ENCODE measurements at places on chromosomes 13 and 19.

- no peak for DNase-seq
Measured at GRCh38 chr19:49564616-49565045, 15.7 kb downstream of the NOSIP start.

DNA sequence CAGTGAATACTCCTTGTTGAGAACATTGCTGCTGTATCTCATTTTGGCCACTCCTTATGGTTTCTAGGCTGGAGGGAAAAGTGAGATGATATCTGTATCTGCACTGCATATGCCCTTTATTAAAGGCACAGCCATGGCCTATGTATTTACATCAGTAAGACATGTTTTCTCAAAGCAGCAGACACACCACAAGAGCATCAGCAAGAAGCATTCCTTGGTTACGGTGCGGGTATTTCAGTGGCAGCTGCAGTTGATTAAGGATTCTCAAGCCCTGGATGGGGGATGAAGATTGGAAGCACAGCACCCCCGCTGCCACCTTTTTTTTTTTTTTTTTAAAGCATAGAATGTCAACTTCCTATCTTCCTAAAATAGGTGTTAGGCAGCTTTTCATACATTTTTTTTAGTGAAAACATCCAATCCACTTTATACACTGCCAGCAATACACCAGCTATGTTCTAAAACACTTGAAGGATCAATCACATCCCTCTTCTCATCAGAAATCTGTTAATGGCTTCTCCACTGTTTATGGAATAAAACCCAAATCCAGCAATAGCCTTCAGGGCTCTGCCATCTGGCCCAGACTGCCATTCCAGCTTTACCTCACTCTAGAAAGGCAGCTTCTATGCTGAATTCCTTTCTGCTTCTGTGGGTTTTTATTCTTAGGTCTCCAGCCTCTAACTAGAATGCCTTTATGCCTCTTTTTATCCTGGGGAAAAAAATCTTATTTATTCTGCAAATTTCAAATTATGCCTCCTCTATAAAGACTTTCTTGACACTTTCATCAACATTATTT is 331.0 kb downstream of the DNAJC15 start:
- DNase-seq = no peak

- DNase-seq = no peak
Measured at GRCh38 chr19:926589-927350, 935 bp downstream of the ARID3A start.

- DNase-seq = no peak
Measured at GRCh38 chr19:40803170-40803856, 4.3 kb downstream of the EGLN2 start.

DNA sequence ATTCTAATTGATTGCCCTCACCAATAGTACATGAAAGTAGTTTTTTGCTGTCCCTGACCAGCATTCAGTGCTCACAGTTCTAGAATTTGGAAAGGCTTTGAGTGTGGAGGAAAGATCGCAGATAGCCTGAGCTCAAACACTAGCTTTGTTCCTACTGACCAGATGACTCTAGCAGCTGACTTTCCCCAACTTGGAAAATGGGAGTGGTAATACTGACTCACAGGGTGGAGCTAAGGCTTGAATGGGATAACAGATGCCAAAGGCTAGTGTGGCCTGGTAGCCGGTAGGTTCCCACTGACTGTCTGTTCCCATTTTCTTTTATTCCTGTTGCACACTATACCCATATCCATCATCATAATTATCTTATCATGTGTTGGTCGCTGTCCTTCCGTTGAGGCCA is 3.7 kb downstream of the ZSCAN22 start:
- DNase-seq = no peak

GRCh38 chr13:86870444-86870843 is 800.7 kb upstream of the SLITRK5 start:
- DNase-seq = no peak

DNA sequence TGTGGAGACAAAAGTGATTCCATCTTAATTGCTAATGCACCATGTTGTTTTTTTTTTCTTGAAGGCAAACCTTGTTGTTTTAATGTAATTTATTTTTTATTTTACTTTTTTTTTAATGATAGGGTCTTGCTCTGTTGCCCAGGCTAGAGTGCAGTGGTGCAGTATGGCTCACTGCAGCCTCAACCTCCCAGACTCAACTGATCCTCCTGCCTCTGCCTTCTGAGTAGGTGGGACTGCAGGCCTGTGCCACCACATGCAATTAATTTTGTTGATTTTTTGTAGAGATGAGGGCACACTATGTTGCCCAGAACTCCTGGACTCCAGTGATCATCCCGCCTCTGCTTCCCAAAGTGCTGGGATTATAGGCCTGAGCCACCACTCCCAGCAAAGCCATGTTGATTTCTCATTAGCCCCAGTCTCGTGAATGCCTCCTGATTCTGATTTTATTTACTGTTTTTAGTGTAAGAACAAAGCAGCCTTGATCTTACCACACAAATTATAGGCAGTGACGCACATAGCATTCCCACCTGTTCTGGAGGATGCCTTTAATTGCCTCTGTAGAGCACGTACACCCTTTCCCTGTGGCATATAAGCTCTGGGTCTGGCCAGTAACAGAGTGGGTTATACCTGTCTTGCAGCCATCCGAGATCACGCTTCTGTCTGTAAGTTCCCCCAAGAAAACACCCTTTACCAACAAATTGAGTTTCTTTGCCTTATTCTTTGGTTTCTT is 150.4 kb downstream of the GGACT start:
- no peak for DNase-seq

DNA sequence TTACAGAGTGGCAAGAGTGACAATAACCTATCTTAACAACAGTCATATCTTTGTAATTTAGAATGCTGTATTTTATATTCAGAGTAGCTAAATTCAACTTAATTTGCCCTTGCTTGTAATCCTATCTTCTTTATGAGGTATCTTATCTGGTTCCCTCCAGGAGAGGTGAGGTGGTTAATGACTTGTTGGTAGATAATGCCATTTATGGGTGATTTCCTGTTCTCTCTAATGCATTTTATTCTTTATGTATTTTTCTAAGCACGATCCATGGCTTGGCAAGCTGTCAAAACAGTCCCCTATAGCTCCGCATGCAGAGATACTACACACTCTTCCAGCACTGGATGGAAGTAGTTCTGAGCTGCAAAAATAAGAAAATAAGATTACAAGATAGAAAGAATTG is 267.9 kb downstream of the LMO7 start:
- DNase-seq = no peak

DNA sequence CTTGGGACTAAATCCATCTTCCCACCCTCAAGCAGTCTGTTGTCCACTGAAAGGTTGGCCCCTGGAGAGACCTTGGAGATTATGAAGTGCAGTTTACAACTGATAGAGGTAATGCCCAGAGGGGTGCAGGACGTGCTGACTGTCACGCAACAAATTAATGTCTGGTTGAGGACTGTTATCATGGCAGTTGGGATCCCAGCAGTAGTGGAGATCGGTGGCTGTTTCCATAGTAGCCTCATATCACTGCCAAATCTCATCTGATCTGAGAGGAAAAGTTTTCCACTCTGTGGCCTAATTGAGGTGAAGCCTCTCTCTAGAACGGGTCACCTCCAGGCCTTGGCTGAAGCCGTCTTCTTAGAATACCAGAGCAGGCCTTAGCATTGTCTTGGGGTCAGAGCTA is 4.1 kb downstream of the TECR start:
- DNase-seq = no peak

DNA sequence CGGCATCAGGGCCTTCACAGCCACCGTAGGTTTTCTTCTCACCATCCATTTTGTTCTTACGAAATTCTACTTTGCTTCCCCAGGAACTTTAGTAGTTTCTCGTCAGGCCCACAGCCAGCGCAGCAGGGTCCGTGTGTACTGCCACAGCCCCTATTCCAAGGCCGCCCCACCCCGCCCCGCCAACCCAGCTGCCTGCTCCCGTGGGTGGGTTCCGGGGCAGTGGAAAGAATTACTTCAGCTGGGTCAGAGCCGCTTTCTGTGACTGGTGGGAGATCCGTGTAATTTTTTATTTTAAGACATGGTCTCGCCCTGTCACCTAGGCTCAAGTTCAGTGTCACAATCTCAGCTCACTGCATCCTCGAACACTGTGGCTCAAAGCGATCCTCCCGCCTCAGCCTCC is 4.2 kb downstream of the OR7D2 start:
- no peak for DNase-seq

- no peak for DNase-seq
Measured at GRCh38 chr13:77516342-77516789, 19.1 kb upstream of the SCEL start.

GRCh38 chr13:76499891-76500290 is 386.3 kb downstream of the KCTD12 start:
- no peak for DNase-seq

DNA sequence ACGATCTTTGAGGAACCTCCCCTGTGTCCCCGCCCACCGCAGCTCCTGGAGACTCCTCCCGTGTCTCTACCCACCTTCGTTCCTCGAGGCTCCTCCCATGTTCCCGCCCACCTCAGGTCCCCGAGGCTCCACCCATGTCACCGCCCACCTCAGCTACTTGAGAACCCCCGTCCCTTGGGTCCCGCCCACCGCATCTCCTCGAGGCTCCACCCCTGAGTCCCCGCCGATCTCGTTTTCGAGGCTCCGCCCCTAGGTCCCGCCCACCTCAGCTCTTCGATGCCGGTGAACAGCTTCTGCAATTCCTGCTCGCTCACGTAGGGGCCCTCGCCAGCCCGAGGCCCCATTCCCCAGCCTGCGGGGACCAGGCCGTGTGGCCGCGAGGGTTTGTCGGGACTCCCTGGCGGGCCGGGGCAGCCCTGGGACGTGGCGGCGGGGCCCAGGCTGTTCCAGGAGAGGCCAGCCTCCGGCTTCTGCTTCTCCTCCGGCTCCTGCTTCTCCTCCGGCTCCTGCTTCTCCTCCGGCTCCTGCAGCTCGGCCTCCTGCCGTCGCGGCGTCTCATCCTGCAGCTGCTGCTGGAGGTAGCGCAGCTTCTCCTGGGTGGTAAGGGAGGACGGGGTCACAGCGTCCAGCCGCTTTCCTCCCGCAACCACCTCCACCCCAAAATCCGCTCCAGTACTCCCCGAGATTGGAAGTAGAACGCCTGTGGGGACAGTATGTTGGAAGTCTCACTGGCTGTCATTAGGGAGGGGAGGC is 16.7 kb downstream of the TSKS start:
- DNase-seq = no peak

GRCh38 chr13:29471551-29471950 is 123.9 kb downstream of the SLC7A1 start:
- no peak for DNase-seq

- no peak for DNase-seq
Measured at GRCh38 chr13:22789027-22789593, 391.7 kb upstream of the SGCG start.

- no peak for DNase-seq
Measured at GRCh38 chr19:11181488-11181887, 15.9 kb downstream of the KANK2 start.

GRCh38 chr13:20717581-20718542 is 14.4 kb downstream of the IL17D start:
- DNase-seq = no peak

DNA sequence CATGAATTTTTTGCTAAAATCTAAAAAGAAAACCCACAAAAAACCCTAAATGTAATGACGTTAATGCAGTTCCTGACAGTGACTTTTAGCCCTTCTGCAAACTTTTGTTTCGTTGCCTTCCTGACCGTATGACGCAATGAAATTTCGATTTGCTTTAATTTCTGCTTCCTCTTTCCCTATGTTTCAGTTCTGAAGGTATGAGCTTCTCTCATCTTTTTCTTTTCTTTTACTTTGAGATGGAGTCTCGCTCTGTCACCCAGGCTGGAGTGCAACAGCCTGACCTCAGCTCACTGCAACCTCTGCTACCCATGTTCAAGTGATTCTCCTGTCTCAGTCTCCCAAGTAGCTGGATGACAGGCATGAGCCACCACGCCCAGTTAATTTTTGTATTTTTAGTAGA is 6.1 kb upstream of the LILRA5 start:
- DNase-seq = no peak

DNA sequence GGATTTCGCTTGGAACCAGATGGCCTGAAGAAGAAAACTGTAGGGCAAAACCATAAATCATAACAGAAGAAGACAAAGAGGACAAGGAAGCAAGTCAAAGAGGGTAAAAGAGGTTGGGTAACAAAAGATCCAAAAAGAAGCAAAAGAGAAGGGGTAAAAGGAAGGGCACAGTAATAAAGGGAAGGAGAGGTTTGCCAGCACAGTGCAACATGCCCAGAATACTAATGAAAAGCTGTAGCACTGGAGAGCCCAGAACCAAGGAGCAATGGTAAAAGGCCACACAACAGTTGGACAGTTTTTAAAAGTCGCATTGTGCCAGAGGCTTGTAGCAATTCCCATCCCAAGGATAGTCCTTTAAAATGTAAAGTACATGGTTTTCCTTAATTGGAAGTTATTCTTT is 506.6 kb downstream of the PCDH9 start:
- DNase-seq = no peak

DNA sequence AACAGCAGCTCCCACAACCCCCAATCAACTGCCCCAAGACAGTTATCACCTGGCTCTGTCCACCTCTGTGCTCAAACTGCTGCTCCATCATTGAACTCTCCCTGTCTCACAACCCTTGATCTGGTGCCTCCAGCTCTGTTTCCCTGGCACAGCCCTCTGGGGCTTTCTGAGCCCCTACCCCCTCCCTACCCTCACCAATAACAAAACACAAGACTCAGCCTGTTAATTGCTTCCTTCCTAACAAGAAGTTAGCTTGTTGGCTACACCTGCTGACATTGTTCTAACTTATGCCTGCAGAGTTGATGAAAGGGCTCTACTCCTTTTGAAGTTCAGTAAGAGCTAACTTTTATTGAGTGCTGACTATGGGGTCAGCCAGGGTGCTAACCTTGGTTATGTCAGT is 99.4 kb upstream of the FNDC3A start:
- no peak for DNase-seq
